Progenitor cell of endocrine pancreas (in vitro differentiated cells): ENCODE measurements at places on chromosomes 3 and 15. TPM values are rescaled to one million over a fixed set of nuclear protein-coding genes. Genes with fewer than 3 reads are reported as not detected.

DNA sequence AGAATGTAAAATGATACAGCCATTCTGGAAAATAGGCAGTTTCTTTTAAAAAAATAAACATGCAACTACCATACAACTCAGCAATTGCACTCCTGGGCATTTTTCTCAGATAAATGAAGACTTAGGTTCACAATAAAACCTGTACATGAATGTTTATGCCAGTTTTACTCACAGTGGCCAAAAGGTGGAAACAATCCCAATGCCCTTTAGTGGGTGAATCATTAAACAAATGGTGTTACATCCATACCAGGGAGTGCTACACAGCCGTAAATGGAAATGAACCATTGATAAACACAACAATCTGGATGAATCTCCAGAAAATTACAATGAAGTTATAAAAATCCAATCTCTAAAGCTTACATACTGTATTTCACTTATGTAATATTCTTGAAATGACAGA is 140.3 kb downstream of the ADAMTSL3 start:
- no peak overlapping the region for H3K27ac ChIP-seq
- H3K27me3 ChIP-seq: no peaks in the 10 kb centered on the region
- H3K36me3 ChIP-seq: no peaks in the 10 kb centered on the region
- H3K4me1 ChIP-seq: no peaks in the 10 kb centered on the region

Gene TERC
- 9.1 and 12.4 TPM in 2 replicates for total RNA-seq

Gene SNX22
- total RNA-seq: 7.3 and 8.1 TPM in 2 replicates

Gene ONECUT1
- total RNA-seq: 304 and 341 TPM in 2 replicates

DNA sequence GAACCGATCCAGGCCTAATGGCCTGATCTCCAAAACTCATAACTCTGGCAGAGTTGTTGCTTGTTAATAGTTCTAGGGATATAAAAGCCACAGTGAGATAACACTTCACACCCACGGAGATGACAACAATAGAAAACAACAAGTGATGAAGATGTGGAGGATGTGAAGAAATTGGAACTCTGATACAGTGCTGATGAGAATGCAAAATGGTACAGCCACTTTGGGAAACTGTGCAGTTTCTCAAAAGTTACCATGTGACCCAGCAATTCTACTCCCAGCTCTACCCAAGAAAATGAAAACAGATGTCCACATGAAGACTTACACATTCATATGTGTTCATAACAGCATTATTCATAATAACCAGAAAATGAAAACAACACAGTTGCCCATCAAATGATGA is 3.8 kb downstream of the CMTM7 start:
- DNase-seq: no peak
- H3K36me3 ChIP-seq: peaks cover 2% of the 10 kb centered on the region
- no peak overlapping the region for H3K27ac ChIP-seq
- peaks cover 20% of the 10 kb centered on the region for H3K4me1 ChIP-seq
- H3K4me3 ChIP-seq: no peak overlapping the region
- H3K27me3 ChIP-seq: peaks cover 5% of the 10 kb centered on the region

GRCh38 chr3:129746629-129747028 is 140.2 kb upstream of the PLXND1 start:
- H3K27ac ChIP-seq: no peak overlapping the region
- DNase-seq: no peak
- peaks cover 2% of the 10 kb centered on the region for H3K4me1 ChIP-seq

DNA sequence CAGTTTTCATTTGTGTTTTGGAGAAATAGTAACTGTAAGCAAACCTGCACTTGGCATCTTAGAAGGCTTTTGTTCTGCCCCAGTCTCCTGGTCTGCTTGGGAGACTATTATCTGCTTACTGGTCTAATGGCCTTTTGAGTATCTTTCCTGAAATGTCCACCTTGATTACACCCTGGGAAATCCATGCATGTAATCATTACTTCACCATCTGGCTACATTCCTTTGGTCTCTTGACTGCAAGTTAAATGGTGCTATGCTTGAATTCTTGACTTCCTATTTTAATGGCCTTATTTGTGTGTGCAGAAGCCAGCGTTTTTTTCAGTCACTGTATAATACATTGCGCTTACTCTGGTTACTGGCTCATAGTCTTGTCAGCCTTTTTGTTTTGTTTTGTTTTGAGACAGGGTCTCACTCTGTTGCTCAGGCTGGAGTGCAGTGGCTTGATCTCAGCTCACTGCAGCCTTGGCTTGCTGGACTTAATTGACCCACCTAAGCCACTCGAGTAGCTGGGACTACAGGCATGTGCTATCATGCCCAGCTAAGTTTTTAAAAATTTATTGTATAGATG is 30.0 kb downstream of the CHD2 start:
- peak overlapping the region; percentile 92 for H3K27ac ChIP-seq

DNA sequence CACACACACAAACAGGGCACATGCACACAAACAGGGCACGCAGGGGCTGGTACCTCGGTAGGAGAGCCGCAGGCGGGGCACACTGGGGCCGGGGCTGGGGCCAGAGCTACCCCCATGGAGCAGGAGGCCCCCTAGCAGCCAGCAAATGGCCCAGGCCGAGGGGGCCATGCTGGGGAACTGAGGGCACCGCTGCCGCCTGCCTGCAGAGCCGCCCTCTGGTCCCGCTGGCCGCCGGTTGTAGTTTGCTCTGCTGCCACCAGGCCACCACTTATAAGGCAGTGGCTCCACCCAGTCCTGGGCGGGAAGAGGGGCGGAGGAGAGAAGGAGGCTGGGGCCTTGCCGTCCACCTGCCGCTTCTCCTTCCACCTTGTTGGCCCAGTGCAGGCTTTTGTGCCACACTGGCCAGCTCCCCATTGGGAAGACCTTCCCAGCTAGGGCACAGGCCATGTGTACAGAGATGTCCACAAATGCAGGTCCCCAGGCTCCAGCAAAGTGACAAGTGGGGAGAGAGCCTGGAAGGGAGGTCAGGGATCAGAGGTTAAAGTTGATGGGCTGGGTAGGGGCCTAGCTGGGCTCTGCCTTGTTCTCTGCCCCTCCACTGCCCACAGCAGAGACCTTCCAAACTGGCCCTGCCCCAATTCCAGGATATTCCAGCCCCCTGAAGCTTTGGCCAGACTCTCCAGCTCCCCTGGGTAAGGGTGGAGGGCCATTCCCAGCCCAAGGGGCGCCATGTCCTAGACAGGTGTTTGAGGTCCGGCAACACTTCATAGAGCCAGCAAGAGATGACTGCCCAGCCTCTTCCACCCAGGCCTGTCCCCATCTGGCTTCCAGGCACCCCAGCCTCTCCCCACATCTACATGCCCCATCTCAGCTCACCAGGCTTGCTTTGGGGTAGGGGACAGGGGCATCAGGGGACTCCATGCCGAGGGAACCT is at the start of gene SEMA3G:
Gene SEMA3G, minus strand, starts transcription at position 244 of the 934 bp plus-strand sequence. Its CDS starts 76 bp downstream, at position 168.
- H3K36me3 ChIP-seq: no peaks in the 10 kb centered on the region
- peak; percentile 54 for DNase-seq
- H3K27ac ChIP-seq: no peak within 1 kb of the TSS
- H3K4me1 ChIP-seq: peaks cover 3% of the 10 kb centered on the region

DNA sequence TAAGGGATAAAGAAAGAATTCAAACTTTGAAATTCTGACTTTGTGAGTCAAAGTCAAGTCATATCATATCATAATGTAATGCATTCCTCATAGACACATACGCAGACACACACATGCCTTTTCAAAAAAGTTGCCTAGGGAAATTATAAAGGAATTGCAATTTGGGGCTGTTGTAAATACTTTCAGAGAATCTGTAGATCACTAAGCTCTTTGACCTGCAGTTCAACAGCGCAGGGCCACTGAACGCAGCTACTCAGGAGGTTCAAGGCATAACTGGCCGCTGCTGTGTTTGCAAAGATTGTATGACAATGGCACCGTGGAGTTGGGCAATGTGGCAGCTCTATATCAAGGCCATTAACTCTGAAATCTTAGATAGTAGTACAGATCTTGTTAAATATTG is 188.4 kb upstream of the THRB start:
- no peak for DNase-seq
- H3K27ac ChIP-seq: no peak overlapping the region
- no peak overlapping the region for H3K4me3 ChIP-seq
- peaks cover 6% of the 10 kb centered on the region for H3K27me3 ChIP-seq

Gene CIB1
- 28.3 and 30.3 TPM in 2 replicates for total RNA-seq

DNA sequence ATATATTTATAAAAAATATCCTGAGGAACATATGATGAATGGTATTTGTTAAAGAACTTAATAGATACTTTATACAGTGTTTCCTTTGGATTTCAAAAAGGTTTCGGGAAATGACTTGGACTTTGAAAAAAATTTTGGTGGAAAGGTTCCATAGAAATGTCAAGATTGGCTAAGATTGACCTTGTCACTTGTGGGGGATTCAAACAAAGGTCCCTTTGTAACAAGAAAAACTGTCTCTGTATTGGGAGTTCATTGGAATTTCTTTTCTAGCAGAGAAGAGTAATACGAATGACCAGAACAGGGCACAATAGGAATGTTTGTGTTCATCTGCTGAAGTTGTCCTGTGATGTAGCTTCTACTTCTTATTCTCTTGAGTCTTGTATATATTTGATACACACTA is 43.2 kb downstream of the ARHGEF26 start:
- H3K4me3 ChIP-seq: no peak overlapping the region
- peak overlapping the region; percentile 59 for H3K27ac ChIP-seq
- H3K36me3 ChIP-seq: no peaks in the 10 kb centered on the region
- H3K27me3 ChIP-seq: no peaks in the 10 kb centered on the region
- DNase-seq: no peak
- H3K4me1 ChIP-seq: peaks cover 21% of the 10 kb centered on the region

Gene CLDN16
- total RNA-seq: 0.31 TPM in 2 replicates

- H3K27ac ChIP-seq: peak overlapping the region; percentile 97
- H3K27me3 ChIP-seq: peaks cover 12% of the 10 kb centered on the region
- peak overlapping the region; percentile 85 for H3K4me3 ChIP-seq
- peaks cover 2% of the 10 kb centered on the region for H3K36me3 ChIP-seq
- peaks cover 39% of the 10 kb centered on the region for H3K4me1 ChIP-seq
These were observed 4.8 kb upstream of the MECOM start for GRCh38 chr3:169668072-169668956.

Gene CCDC191
- total RNA-seq: 15.6 and 15.9 TPM in 2 replicates

- peaks cover 3% of the 10 kb centered on the region for H3K4me1 ChIP-seq
- no peak overlapping the region for H3K4me3 ChIP-seq
- no peak for DNase-seq
- H3K27me3 ChIP-seq: peaks cover 4% of the 10 kb centered on the region
These were observed 9.0 kb downstream of the ARPIN start for GRCh38 chr15:89903858-89904130.

Gene VEPH1
- 12.3 and 14.5 TPM in 2 replicates for total RNA-seq

DNA sequence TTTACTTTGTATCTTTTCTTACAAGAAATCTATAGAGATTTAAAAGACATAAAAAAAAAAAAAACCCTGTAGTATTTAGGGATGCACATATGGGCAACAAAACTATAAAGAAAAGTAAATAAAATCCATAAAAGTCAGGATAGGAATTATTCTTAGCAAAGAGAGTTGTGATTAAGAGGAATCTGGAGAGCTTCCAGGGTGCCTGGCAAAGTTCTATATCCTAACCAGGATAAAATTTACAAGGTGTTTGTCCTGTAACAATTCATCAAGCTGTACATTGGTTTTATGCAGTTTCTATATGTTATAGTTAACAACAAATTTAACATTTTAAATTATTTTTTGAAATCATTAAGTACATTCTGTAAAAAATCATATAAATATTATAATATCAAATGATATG is 7.9 kb downstream of the SECISBP2L start:
- H3K4me3 ChIP-seq: no peak overlapping the region
- no peak overlapping the region for H3K27ac ChIP-seq
- DNase-seq: no peak
- H3K4me1 ChIP-seq: peaks cover 5% of the 10 kb centered on the region
- H3K27me3 ChIP-seq: no peaks in the 10 kb centered on the region

GRCh38 chr3:173986861-173987410 is 589.4 kb downstream of the NLGN1 start:
- no peak for DNase-seq
- no peak overlapping the region for H3K27ac ChIP-seq
- H3K4me1 ChIP-seq: peaks cover 5% of the 10 kb centered on the region
- H3K4me3 ChIP-seq: no peak overlapping the region
- no peaks in the 10 kb centered on the region for H3K36me3 ChIP-seq

- H3K27me3 ChIP-seq: peaks cover 19% of the 10 kb centered on the region
- no peak overlapping the region for H3K4me3 ChIP-seq
- peaks cover 8% of the 10 kb centered on the region for H3K36me3 ChIP-seq
- no peak overlapping the region for H3K27ac ChIP-seq
These were observed 11.2 kb upstream of the MST1R start for GRCh38 chr3:49914906-49915305.

Gene LARP6
- 17.5 and 22.6 TPM in 2 replicates for total RNA-seq

GRCh38 chr3:190306513-190307163 is 15.6 kb downstream of the CLDN1 start:
- H3K4me1 ChIP-seq: peaks cover 40% of the 10 kb centered on the region
- DNase-seq: no peak
- H3K36me3 ChIP-seq: peaks cover 12% of the 10 kb centered on the region
- H3K27me3 ChIP-seq: no peaks in the 10 kb centered on the region
- peak overlapping the region; percentile 93 for H3K27ac ChIP-seq

GRCh38 chr15:79682285-79682684 is 214.5 kb downstream of the MTHFS start:
- no peaks in the 10 kb centered on the region for H3K4me1 ChIP-seq
- H3K4me3 ChIP-seq: no peak overlapping the region
- no peak overlapping the region for H3K27ac ChIP-seq
- H3K27me3 ChIP-seq: peaks cover 5% of the 10 kb centered on the region
- DNase-seq: no peak
- no peaks in the 10 kb centered on the region for H3K36me3 ChIP-seq

DNA sequence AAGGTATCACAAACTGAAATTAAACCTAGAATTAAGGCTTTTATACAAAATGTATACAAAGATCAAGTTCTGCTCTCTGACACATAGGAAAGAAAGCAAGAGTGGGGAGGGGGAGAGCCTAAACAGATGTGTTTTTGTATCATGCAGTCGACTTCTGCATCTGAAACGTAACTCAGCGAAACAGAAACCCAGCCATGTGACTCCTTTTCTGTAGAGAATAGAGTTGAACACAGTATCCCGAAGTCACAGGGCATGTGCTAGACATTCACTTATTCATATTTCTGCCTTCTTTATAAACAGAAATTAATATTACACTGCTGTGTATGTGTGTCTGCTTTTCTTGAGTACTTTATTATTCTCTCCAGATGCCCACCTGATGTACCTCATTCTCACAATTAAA is 121.0 kb downstream of the PDZRN3 start:
- H3K27ac ChIP-seq: peak overlapping the region; percentile 84
- no peaks in the 10 kb centered on the region for H3K27me3 ChIP-seq
- peaks cover 36% of the 10 kb centered on the region for H3K4me1 ChIP-seq
- no peaks in the 10 kb centered on the region for H3K36me3 ChIP-seq
- H3K4me3 ChIP-seq: no peak overlapping the region

Gene PLCL2
- 10.8 and 11.3 TPM in 2 replicates for total RNA-seq

Gene SNURF
- total RNA-seq: 16.9 and 19.8 TPM in 2 replicates

Gene CILP
- total RNA-seq: 0.22 and 0.29 TPM in 2 replicates

Gene ANKRD63
- total RNA-seq: not detected in 2 replicates

Gene MOBP
- not detected in 2 replicates for total RNA-seq

Gene RFC4
- total RNA-seq: 51.3 and 54.3 TPM in 2 replicates

Gene ZNF148
- 48.6 and 53.7 TPM in 2 replicates for total RNA-seq

DNA sequence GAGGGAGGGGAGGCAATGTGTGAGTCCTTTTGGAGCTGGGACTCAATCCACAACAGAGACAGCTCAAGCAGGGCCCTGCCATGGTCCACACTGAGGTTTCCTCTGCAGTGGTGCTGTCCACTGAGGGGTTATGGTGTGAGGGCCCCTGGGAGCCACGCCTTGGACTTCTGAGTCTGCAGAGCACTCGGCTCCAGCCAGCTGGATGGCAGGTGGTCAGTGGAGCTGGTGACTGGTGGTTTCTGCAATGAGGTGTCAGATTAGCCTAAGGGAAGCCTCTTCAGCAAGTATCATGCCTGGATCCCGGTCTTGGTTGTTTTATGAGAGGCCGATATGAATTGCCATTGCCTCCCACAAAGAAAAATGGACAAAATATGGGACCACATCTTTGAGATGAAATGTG is 21.7 kb downstream of the LSM3 start:
- no peak for DNase-seq
- no peak overlapping the region for H3K4me3 ChIP-seq
- H3K4me1 ChIP-seq: peaks cover 7% of the 10 kb centered on the region
- H3K27ac ChIP-seq: no peak overlapping the region
- H3K36me3 ChIP-seq: peaks cover 6% of the 10 kb centered on the region
